MV-4-11 (cell line): ENCODE measurements at places on chromosomes 7 and 10.

DNA sequence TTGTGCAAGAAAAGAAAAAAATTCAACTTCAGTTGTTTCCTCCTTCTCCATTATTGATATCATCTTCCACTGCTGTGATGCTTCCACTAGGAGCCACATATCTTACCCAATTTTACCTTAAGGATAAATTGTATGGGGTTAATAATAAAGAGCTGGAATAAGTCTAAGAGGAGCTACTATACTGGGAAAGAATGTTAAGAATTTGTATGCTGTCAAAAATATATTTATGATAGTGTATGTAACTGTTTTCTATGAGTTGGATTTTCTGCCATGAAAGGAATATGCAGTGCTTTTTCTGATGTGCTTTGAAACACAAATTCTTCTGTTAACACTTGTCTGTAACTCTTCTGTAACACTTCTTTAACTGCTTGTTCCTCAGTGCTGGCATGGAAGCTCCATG, 219.1 kb downstream of the VTI1A start:
- DNase-seq, result no peak

DNA sequence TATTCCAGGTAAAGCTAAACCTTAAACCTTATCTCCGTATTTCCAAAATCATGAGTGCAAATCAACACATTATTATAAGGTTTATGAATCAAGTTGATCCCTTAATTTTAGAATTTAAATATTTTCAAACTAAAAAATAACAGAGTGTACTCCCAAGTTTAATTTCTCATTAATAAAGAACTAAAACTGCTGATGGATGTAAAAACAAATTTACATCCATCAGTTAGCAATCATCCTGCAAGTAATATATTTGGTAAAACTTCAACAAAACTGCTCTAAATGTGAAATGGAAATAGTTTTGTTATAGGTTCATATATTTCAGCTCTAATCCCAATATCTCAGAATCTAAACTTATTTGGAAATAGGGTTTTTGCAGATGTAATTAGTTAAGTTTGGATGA, 71.3 kb upstream of the ZNF804B start:
- DNase-seq, result no peak

GRCh38 chr7:46524350-46524749, 603.3 kb upstream of the IGFBP3 start:
- no peak for DNase-seq

- no peak for DNase-seq
These were observed 406.9 kb downstream of the SFMBT2 start for GRCh38 chr10:7003831-7004395.

GRCh38 chr7:147570390-147570789, 1020.2 kb upstream of the C7orf33 start:
- no peak for DNase-seq

GRCh38 chr7:47253650-47254080, 328.2 kb downstream of the TNS3 start:
- peak; percentile 73 for DNase-seq

- DNase-seq, result no peak
These were observed 199.2 kb downstream of the IMMP2L start for GRCh38 chr7:111363099-111363498.

DNA sequence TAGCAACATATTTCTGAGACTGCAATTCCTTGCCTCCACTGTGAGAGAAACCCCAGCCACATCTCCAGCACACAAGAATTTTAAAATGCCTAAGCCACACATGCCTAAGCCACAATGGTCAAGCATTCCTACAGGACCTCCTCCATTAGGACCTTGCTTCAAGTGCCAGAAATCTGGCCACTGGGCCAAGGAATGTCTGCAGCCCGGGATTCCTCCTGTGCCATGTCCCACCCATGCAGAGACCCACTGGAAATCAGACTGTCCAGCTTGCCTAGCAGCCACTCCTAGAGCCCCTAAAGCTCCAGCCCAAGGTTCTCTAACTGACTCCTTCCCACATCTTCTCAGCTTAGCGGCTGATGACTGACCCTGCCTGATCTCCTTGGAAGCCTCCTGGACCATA, 117.5 kb downstream of the AHR start:
- no peak for DNase-seq

DNA sequence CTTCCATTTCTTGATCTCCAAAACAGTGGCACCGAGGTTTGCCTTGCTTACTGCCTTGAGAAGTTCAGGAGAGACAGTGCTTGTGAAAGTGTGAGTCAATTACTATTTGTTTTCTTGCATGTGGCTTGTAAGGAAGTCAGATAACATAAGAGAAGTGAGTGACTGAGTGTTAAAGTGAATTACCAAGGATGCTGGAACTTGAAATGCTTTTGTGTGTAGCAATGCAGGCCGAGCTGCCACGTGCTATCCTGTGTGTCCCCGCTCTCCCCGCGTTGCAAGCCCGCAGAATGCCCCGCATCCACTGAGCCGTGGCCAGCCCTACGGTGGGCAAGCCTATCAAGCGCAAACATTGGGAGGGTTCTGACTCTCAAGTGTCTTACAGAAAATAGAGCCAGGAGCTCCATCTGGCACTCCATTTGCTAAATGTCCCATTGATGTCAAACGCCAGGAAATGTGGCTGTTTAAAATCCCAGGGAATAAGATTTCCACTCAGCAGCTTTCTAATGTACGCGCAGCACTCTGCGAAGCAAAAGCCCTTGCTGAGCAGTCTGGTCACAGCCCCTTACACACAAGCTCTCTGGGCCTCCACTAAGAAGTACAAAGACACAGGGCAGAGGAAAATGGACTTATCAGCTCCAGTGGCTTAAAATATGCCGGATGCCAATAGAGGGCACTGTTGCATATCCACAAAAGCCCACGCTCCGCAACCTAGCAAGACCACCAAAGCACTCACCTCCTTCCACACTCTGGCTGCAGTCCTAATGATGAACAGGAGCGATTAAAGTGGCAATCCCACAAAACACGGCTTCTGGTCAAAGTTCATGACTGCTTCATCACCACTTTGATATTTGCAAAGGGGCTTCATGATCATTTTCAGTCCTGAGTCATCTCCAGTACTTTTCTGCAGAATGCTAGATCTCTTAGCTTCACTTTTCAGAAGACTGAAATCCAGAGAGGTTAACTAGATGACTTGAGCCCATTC, 158.0 kb upstream of the ITGB1 start:
- peak; percentile 20 for DNase-seq

- DNase-seq, result peak; percentile 95
These were observed 32.8 kb downstream of the NOD1 start for GRCh38 chr7:30445770-30446169.

DNA sequence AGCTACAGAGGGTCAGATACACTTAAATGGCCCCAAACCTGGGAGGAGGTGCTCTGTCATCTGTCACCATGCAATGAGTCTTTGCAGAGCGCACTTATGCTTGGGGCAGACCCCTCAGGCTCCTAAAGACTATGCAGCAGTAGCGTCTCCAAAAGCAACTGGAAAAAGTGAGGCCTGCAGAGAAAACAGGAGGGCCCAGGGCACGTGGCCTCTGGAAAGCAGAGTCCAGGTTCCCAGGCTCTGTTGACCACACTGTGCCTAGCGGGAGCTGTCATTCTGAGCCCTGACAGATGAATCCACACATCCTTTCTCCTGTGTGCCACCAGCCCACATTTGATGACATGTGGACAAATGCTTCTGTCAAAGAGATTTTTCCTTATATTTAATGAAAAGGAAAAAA, 66.4 kb downstream of the MINDY4 start:
- DNase-seq, result no peak

- DNase-seq, result no peak
These were observed 152.8 kb downstream of the FOXP2 start for GRCh38 chr7:114567416-114567815.

DNA sequence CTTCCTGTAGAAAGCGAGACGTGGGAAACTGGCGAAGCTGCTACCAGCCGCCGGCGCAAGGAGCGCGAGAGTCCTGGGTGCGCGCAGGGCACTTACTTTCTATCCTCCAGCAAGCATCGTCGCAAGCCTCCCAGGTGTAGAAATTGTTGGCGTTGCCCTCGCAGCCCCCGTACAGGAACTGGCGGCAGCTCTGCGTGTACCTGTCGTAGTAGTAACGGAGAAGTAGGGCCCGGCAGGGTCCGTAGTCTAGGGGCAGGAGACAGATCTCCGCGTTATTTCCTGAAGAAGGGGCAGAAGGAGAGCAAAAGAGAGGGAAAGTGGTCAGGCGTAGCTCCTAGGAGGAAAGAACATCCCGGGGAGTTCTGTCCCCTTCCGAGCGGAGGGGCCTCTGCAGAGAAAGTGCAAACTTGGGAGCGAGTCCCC, 501 bp downstream of the TFPI2 start:
- DNase-seq, result no peak

GRCh38 chr7:74216361-74216761, 6.6 kb downstream of the LAT2 start:
- DNase-seq, result peak; percentile 68

- DNase-seq, result no peak
These were observed 418.5 kb upstream of the SEMA3A start for GRCh38 chr7:84612981-84613681.

DNA sequence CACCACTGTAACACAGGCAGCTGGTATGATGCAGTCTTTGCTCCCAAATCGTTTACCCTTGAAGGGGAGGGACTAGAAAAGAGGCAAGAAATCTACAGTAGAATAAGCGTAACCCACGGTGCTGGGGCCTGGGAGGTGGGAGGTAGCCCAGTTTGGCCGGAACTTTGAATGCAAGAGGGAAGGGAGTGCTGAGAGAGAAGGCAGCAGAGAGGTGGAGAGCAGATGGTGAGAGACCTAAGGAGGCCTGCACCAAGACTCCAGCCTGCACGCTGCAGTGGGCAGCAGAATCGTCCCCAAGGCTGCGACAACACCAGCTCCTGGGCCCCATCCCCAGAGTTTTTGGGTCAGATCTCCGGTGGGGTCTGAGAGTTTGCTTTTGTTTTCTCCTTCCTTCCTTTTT, 547.5 kb downstream of the GALNT17 start:
- no peak for DNase-seq

GRCh38 chr10:15043674-15044073, at the start of gene OLAH:
TSS of gene OLAH (plus strand) at chr10:15043943. CDS start at chr10:15047289, 3,346 bp downstream.
- peak; percentile 60 for DNase-seq

DNA sequence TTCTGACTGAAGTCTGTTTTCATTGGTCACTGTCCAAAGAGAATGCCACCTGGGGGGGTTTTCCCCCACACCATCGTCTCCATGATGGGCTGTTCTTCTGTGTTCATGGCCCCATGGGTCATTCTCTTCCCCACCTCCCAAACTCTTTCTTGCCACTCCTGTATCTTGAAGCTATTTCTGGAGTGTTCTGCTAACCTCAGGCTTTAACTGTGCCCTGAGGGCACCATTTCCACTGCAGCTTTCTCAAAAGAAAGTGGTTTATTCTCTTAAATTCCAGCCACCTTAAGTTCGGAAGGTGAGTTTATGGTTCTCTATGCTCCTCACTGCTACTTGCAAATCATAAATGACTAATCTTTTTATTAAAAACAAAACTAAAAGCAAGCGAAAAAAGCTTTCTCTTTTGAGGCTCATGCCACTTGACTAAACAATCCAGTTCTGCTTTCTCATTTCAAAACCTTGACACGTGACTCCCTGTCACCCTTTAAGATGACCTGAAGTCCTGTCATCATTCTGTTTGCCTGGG, 7.4 kb upstream of the APBB1IP start:
- peak; percentile 95 for DNase-seq

- no peak for DNase-seq
These were observed 301.5 kb upstream of the SHH start for GRCh38 chr7:156113731-156114130.

GRCh38 chr7:130201796-130202195, 3.4 kb downstream of the TMEM209 start:
- DNase-seq, result no peak

- DNase-seq, result no peak
These were observed 172.9 kb downstream of the DKK1 start for GRCh38 chr10:52486840-52487611.

DNA sequence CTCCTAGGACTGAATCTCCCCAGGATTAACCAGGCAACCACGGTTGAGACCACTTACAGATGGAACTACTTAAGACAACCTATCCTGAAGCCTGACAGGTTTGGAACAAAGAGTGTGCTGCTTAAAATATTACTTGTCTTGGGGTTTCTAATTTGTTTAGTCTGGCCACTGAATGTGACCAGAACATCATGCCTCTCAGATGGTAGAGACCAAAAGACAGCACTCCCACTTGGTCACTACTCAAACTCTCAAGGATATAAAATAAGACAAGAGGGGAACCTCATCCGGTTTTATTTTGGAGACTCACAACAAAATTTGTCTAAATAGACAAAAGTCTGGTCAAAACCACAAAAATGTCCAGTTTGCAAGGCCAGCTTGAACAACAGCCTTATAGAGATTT, 15.3 kb downstream of the MRPL32 start:
- no peak for DNase-seq
